ENCODE measurements at places on chromosomes 3 and 15. TPM values are rescaled to one million over a fixed set of nuclear protein-coding genes. Genes with fewer than 3 reads are reported as not detected.
A peak's percentile ranks its signal among the peaks of the same experiment; 100 is the strongest.

Gene ITIH4
- total RNA-seq: 10.1 TPM

Gene CHRNA3
- total RNA-seq: 0.82 TPM

Gene PLA2G4E
- 1.9 TPM for total RNA-seq

Gene HESX1
- 1.5 TPM for total RNA-seq

Gene TM4SF1
- total RNA-seq: 90.2 TPM

DNA sequence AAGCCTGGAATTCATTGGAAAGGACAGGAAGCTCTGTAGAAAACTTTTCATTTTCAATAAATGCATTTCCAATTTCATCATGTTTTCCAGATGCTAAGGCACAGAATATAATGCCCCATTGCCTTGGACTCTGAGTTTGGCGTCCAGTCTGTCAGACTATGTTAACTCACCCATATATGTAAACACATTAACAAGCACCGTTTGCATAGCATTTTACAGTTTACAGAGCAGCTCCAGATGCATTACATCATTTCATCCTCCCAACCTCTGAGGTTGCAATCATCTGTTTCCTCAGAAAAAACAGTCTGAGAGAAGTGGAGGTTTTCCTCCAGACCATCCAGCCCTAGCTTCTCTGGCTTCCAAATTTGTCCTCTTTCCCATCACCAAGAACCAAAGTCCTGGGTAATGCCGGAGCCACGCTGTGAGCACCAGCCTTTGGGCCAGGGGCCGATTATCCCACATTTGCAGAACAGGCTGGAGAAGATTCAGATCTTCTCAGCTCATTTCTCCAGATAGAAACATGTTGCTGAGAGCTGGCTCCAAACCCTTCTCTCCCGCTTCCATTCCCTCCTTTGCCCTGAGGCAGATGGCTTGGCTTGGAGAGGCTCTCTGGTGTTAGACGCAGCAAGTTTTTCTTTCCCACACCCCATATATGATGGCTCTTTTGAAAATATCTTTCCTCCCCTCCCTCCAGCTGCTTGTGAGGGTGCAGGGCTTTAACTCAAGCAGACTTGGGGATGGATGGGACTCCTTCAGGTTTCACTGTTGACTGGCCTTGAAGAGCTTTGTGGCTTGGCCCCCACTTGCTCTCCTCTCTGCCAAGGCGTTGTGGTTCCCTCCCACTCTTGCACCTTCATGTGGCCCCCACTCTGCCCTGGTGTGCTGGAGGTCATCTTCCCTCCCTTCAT is 26.0 kb downstream of the CYP19A1 start:
- DNase-seq: peak; percentile 76

DNA sequence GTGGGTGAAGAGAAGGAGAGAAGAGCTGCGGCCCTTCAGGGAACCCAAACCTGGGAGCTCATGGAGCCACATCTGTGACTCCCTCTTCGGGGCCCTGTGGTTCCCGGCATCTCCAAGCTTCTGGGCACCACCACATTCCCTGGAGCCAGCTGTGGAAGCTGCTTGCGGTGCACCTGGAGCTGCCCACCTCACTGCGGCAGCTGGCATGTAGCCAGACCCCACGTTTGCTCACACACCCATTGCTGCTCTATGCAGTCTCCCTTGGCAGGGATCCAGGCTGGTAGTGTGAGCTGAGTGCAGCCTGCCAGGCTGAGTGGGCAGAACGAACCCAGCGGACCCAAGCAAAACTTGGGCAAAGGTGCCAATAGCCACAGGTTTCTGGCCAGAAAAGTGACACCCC is 16.8 kb upstream of the PLA2G4E start:
- DNase-seq: peak; percentile 57

GRCh38 chr3:78872195-78872594 is 895.6 kb downstream of the ROBO1 start:
- DNase-seq: no peak

DNA sequence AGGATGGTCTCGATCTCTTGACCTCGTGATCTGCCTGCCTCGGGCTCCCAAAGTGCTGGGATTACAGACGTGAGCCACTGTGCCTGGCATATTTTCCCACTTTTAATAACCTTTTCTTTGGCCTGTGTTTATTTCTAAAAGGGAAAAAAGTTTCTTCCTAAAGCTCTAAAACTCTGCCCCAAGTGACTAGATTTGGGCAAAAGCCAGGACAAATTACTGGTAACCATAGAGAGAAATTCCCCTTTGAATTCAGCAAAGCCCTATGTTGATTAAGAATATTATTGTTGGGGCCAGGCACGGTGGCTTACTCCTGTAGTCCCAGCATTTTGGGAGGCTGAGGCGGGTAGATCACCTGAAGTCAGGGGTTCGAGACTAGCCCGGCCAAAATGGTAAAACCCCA is 11.5 kb upstream of the TRPM7 start:
- DNase-seq: no peak

DNA sequence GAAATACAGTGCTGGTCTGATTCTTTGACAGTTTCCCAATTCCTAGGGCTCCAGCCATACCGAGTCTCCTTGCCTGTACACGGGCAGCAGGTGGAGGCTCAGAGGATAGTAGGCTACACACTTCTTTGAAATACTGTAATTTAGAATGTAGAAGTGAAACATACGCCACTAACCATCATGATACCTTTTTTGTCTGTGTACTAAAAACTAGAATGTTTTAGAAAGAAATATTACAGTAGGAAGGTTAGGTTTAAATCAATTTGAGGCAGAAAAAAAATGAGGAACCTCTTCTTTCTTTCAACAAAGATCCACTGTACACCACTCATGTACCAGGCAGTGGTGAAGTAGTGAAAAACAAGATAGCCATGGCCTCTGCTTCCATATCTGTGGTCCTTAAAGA is 354.7 kb downstream of the MCTP2 start:
- DNase-seq: no peak

GRCh38 chr3:175495331-175495730 is 636.2 kb downstream of the NAALADL2 start:
- no peak for DNase-seq

DNA sequence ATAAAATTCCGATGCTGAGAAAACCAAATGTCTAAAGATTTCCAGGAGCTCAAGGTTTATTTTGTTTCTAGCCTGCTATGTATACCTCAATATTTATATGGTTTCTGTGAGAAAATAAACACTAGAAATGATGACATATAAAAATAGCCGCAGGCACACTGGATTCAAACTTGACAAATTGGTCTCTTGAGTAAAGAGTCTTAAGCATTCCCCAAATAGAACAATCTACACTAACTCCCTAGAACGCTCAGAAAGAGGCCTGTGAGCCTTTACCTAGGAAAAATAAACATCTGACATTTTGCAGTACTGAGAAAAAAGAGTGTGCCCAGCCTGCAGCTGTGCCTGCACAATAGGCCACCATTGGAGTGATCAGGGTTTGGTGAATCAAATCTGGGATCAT is 75.2 kb downstream of the NEK10 start:
- DNase-seq: peak; percentile 81

- no peak for DNase-seq
Observed at GRCh38 chr3:5389057-5389456, 201.6 kb downstream of the EDEM1 start.

DNA sequence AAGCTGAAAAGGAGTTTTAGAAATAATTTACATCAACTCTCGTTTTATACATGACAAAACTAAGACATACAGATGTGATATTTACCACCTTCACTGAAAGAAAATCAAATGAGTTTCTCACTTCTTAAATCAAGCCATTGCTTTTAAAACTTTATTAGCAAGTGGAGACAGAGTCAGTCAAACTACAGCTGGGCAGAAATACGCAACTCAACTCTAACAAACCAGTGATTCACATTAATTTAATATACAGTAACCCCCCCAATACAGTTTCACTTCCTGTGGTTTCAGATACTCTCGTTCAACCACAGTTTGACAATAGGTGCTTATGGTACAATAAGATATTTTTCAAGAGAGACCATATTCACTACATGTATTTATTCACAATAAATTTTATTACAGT is 477.1 kb downstream of the MAGI1 start:
- DNase-seq: no peak

DNA sequence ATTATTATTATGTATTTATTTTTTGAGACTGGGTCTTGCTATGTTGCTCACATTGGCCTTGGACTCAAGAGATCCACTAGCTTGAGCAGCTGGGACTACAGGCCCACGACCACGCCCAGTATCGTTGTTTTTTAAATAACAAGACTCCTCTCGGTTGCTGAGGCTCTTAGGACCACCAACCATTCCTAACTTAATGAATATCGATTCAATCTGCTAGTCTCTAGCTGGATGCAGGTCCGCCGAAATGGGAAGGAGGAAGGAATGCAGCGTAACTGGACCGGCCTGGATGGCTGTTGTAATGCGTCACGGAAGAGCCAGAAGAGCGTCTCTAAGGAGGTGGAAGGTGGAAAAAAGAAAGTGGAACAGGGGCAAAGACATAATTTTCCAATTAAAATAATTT is 1.7 kb downstream of the ANXA2 start:
- DNase-seq: peak; percentile 21

DNA sequence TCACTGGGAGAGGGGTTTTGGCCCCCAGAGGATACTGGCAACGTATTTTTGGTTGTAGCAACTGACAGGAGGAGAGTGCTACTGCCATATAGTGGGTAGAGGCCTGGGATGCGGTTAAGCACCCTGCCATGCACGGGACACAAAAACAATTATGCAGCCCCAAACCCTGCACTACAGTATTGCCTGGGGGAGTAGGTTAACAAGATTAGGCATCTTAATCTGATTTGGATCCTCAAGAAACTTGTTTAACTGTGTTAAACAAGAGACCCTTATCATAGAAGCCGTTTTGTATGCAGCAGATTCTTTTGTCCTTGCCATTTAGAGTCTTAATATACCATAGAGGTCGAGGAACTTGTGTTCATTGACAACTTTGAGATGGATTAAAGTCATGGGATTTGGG is 3.4 kb downstream of the PHLDB2 start:
- no peak for DNase-seq

DNA sequence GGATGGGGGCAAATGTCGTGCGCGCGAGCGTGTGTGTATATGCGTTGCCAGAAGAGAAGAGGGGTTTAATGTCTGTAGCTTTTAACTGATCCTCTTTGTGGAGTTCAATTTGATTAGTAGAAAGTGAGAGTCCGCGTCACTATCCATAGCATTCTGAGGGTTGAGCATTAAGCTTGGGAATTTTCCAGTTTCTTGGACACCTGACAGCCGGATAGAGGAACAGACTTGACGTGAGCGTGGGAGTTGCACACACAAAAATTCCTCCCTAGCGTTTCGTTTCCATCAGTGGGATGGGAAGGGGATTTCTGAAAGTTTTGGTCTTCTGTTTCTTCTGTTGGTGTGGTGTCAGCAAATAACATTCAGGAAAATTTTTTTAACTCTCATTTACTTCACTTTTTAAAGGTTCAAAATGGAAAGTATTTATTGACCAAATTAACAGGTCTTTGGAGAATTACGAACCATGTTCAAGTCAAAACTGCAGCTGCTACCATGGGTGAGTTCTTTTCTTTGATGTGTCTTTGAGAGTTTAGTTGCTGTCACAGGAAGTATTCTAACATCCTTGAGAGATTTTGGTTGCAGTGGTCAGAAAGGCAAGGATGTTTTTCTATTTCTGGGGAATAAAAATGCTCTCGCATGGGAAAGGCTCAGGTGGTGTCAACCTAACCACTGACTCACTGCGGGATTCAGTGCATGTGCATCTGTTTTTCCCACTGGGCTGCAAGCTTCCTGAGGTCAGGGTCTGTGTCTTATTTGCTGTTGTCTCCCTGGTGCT is 841 bp downstream of the POGLUT1 start:
- DNase-seq: peak; percentile 49

GRCh38 chr15:51024735-51025453 is 69.8 kb downstream of the TNFAIP8L3 start:
- peak; percentile 90 for DNase-seq

GRCh38 chr3:24220859-24221657 is 273.6 kb downstream of the THRB start:
- DNase-seq: peak; percentile 63

GRCh38 chr15:45664451-45664850 is 29.6 kb downstream of the SQOR start:
- DNase-seq: no peak

DNA sequence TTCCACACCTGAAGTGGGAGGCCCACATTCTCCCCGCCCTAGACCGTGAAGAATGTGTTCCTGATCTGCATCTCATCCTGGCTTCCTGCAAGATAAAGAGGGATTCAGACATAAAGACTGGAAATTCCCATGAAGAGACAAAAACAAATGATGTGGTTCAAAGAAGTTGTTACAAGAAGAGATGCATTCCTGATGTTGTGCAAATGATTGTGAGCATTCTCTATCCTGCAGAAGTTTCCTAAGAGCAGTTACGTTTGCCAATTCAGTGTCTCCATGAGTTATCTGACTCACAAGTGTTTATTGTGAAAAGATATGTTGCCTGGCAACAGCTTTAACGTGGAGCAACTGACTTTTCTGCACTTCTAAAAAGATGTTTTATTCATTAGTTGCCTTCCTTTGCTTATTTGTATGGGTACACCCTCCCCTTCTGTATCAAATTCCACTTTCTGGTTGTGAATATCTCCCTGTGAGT is 107.8 kb downstream of the ZIC4 start:
- peak; percentile 77 for DNase-seq

DNA sequence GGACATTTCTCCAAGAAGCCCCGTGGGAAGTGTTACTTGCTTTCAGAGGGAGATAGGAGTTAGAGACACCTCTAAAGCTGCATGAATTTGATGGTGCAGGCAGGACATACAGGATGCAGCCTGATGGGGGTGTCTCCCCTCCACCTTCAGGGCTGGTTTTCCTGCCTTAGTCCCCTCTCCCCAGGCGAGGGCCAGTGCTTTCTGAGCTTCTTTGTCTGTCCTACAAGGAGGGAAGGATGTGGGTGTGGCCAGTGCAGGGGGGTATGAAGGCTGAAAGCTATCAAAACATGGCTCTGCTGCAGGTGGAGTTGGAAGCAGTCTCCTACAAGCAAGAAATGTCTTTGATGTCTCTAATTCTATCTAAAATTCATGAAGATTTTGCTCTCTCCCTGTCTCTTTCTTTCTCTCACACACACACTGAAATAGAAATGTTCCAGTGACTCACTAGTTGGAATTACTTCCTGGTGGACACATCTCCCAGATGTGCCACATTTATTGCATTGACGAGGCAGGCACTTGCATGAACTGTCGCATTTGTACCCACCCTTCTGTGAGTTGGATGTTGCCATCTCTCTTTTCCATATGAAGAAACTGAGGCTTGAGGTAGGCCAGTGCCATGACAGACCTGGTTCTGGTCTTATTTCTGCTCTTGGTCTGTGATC is 13.9 kb upstream of the PODXL2 start:
- no peak for DNase-seq

GRCh38 chr3:52277972-52278509 is 408 bp downstream of the WDR82 start:
- DNase-seq: no peak

DNA sequence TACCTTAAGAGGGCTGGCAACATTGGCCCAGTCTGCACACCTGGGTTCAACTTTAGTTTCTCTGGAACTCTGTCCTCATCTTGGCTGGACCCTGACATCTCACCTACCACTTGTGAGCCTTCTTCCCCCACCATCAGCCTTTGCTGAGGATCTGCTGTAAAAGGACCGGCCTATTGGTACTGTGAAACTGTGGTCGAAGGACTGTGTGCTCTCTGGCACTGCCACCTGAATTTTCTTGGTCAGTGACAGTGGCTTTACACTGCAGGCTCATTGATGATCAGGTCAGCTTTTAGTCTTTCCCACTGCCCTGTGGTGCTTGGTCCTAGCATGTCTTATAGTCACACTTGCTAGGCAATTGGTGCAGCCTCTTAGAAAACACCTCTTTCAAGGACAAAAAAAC is 86.9 kb downstream of the PEX5L start:
- no peak for DNase-seq
